ENCODE measurements at places on chromosomes 5 and 9. TPM values are rescaled to one million over a fixed set of nuclear protein-coding genes. Genes with fewer than 3 reads are reported as not detected.

Gene CARTPT
- total RNA-seq = not detected

Gene LCN6
- total RNA-seq = not detected

Gene GRIA1
- total RNA-seq = 0.52 TPM

Gene PCDHA4
- 3.5 TPM for total RNA-seq

Gene FBXL7
- total RNA-seq = 14.6 TPM

Gene SPATA31A3
- total RNA-seq = 0.35 TPM

Gene PFN3
- not detected for total RNA-seq

Gene PCDHGA10
- total RNA-seq = 12.5 TPM

DNA sequence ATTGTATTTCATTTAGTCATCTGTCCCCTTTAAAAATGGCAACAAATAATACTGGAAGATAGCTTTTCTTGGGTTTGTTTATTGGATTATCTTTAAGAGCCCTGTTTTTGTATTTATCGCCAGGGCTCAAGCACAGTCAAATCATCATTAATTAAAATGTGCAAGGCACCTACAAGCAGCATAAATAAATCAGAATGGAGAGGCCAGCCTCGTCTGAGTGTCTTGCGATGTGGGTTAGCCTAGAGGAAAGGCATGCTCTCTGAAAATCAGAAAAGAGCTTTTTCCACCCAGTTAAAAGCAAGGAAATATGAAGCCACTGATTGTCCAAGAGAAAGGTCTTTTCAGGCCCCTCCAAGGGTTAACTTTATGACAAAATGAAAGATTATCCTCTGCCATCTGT, 31.8 kb downstream of the ZFAND5 start:
- no peak for DNase-seq

GRCh38 chr9:3756071-3756470, 230.3 kb upstream of the RFX3 start:
- no peak for DNase-seq

DNA sequence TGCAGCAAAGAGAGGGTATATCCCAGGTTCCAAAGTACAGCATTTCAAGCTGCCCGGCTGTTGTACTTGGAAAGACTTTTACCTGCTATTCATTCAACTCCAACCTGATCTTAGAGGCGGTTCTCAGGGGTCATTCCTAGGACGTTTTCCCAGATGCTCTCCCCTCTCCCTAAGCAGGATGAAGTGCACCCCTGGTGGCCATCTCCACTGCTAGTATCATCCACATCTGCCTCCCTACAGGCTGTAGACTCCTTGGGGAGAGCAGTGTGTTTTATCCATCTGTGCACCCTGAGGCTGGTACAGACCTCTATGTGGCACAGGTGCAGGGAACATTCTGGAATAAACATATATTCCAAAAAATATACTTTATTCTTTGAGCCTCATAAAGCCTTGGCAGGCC, 56.8 kb downstream of the PTPN3 start:
- peak; percentile 62 for DNase-seq

GRCh38 chr5:10685115-10685521, 75.9 kb downstream of the DAP start:
- DNase-seq = no peak

DNA sequence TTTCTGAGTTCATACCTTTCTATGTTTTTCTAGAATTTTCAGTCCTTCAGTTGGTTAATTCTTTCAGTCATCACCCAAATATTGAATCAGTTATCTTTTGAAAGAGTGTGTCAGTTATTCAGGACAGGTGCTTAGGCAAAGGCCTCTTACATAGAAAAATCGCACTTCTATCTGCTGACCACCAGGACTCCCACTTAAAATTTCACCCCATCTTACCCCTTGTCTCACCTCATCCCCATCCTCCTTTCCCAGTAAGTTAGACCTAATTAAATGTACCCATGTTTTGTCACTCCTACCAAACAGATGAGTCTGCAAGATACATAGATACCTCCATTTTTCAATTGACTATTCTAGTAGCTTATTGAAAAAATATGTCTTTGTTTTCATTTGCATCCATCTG, 159.9 kb upstream of the PIK3R1 start:
- no peak for DNase-seq

GRCh38 chr5:155260798-155261197, 247.2 kb downstream of the KIF4B start:
- DNase-seq = peak; percentile 72

DNA sequence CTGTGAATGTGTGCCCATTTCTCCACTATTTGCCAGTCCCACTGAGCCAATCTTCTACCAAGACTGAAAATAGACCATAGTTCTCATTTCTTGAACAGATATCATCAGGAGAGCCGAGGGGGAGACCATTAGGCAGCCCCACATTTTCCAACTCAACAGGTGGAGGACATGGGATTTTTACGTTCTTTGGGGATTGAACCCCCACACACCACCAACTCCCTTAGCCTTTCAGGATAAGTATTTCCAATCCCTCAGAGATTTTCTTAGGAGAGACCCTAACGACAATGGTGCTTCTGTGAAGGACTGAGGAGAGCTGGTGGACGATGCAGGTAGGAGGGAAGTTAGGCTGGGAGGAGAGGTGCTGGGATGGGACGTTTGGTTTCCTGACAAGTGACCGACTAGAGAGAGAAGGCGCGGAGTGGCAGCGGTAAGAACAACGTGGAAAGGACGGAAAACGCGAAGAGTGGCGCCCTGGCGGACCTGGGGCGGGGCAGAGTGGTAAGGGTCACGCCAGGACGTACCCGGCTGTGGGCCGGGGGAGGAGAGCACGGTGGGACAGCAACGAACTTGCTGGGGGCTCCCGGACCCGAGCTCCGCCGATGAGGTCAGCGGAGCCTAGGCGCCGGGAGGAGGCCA, 681 bp upstream of the CHSY3 start:
- no peak for DNase-seq

DNA sequence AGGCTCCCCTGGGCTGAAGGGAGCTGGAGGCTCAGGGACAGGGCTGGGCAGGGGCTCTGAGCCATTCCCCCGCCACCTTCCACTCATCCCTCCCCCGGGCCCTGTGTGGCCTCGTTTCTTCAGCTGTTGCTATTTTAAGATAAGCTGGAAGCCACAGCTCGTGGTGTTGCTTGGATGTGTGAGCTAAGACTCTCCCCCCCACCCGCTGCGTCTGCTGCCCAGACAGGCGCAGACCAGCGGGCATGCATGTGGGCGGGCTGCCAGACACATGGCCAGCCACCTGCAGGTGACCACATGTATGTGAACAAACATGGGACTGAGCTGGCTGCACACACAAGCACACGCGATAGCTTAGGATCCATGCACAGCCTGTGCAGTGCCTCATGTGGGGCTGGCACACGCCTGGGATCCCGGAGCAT, 8.7 kb downstream of the SNCB start:
- DNase-seq = no peak

DNA sequence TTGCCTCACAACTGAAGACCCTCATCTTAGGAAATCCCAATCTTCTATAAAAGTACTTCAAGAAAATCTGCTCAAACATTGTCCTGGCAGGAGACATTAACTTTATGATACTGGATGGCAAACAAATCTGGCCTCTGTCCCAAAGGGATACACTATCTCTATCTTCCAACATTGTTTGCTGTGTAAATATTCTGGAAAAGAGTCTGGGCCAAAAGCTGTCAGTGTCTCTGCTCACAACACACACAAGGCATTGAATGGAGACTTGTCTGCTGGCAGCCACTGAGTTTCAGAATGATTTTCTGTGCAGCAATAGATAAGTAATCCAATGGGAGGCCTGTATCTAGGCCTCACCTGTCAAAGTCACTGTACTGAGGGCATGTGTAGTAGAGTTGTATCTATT, 471.1 kb downstream of the DMAC1 start:
- DNase-seq = no peak

DNA sequence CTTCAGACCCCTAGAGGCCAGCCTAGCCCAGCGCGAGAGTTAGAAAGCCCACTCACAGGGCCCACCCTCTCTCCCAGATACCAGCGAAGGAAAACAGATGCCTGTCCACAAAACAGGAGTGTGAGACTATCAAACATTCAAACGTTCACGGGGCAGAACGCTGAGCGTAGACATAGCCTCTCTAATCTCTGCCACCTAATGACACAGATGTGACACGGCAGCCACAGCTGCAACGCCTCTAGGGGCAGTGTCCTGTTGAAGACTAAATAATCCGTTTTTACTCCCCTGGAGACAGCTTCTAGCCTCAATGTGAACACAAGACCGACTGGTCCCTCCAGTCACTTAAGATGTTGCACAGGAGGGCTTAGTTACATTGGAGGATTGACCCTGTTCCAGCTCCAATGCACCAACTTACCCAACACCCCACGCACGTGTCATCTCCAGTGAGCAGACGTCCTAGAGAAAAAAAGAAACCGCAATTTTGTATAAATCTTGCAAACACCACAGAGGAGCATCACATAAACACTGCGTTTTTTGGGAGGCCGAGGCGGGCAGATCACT, 14.3 kb downstream of the DIPK1B start:
- no peak for DNase-seq

DNA sequence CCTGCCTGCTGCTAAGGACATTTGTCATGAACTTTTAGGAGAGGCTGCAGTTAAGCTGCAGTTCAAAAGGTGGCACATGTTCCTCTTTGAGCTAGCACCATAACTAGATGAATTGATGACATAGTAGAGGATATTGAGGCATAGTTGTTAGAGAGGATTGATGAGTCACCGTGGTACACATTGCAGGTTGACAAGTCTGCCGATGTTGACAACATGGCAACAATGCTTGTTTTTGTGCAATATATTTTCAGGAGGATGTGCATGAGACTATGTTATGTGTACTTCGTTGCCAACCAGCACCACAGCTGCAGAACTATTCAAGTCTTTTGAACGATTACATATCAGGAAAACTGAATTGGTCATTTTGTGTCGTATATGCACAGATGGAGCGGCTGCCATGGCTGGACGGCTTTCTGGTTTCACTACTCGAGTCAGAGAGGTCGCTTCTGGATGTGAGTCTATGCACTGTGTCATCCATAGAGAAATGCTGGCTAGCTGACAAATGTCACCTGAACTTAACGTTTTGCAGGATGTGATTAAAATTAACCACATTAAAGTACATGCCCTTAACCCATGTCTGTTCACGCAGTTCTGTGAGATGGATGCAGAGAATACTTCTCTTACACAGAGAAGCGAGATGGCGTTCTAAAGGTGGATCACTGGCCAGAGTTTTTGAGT, 24.2 kb downstream of the ANP32B start:
- no peak for DNase-seq

DNA sequence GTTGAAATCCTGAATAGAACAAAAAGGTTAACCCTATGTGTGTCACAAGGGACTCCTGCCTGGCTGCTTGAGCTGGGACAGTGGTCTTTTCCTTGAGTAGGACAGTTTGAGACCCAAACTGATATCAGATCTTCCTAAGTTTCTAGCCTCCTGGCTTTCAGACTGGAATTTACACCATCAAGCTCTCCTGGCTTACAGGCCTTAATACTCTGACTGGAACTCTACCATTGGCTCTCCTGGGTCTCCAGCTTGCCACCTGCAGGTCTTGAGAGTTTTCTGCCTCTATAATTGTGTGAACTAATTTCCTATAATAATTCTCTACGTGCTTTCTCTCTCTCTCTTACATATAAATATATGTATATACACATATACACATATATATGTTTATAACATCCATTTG, 112.5 kb downstream of the PRR16 start:
- peak; percentile 41 for DNase-seq

GRCh38 chr5:133244242-133244641, 192.4 kb downstream of the HSPA4 start:
- no peak for DNase-seq

DNA sequence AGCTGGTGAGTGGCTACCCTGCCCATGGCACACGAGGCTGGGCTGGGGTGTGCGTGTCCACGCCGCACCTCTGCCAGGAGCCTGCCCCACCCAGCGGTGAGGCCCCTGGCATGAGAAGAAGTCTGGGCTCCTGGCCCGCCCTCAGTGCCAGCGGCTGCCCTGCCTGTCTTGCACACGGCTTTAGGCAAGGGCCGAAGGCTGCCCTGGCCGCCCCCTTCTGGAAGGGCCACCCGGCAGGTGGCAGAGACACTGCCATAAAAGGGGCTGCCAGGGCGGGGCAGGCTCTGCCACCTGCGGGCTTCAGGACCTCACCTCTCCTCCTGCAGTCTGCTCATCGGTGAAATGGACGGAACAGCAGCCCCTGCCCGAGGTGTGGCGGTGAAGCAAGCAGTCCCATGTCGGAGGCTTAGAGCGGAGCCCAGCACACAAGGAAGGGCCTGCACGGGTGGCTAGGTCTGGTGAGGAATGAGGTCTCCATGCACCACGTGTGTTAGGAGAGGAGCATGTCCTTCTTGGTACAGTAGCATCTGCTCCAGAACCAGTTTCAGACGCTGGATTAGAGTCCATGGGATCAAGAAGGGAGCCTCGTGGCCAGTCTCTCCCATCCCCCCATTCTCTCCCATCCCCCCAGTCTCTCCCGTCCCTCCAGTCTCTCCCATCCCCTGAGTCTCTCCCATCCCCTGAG, 34.8 kb upstream of the TMEM250 start:
- DNase-seq = no peak

GRCh38 chr9:94919376-94920098, 193.0 kb downstream of the AOPEP start:
- DNase-seq = no peak

DNA sequence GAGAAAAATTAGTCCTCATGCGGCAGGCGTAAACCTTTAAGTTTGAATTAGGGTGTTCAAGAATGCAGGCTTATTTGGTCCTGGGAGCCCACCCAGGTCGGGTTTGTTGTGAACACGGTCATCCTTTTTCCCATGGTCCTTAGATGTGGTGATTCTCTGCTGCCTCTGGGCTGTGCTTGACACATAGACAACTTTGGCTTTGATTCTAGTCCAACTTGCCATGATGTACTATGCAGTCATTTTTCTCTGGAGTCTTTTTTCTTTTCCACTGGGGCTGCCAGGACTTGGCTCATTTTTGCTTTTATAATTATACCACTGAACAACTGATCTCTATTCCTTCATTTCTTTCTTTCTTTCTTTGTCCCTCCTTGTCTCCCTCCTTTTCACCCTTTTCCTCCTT, 218.6 kb downstream of the SREK1 start:
- DNase-seq = no peak

DNA sequence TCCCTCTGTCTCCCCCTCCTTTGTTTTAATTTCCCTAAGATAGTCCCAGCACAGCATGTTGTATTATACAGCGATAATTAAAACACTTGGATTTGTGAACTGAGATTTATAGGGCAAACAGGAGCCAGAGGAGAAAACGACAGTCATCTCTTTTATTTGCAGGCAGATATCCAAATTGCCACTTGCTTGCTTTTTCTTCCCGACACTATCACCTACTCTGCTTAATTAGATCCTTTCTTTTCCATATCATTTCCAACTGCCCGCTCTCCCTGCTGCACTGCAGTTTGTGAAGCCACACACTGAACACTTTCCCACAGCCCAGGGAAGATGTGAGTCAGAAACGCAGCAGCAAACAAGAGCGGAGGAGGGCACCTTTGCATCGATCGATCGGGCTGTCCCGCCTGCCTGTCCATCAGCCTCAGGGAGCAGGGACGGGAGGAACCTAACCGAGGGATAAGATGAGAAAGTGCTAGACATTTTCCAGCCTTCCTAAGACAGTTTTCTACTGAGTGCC, 35.8 kb upstream of the SPRY4 start:
- DNase-seq = peak; percentile 65

- no peak for DNase-seq
These were observed 97.7 kb downstream of the ASTN2 start for GRCh38 chr9:117317192-117317591.

DNA sequence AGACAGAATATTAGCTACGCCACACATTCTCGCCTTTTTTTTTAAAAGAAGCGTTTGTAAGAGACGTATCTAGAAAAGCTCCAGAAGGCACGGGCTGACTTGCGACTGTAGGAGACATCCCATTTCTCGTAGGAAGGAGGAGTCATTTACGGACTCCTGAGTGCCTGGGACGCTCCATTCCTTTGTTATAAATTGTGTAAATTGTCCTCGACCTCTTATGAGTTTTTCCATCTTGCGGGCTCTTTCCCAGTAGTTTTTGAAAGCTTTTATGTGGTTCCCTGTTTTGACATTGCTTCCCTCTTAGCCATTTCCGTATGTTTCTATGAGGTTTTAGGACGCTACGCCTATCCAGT, 1.0 kb downstream of the RABL6 start:
- no peak for DNase-seq

Data from H9 (cell line).